T-helper 22 cell (primary cell): ENCODE measurements at places on chromosomes 5 and 9.

DNA sequence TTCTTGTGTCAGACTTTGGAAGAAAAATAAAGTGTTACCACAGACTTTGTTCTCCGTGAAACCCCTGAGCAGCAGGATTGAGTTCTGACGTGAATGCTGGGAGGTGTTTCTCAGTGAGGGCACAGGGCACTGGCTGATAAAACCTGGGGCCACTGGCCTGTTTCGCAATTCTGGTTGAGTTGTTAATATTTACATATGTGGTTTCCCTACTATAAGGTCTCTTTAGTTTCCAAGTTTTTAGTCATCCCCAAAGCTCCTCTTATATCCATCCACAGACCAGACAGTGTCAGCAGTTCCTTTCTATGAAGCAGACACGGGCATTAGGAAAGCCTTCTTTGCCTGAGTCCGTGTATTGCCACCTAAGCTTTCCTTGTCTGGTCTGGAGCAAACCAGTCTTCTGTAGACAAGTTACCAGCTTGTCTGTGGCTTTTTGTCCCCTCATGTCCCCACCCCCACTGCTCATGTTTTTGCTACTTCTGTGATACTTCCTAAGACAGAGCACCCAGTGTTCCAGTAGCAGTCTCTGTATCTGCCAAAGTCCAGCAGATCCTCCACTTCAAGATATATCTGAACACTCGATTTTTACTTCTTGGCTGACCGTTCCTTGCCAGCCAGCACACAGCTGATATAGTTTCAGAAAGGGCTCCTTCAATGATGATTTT lies 42.0 kb downstream of the ACO1 start:
- no peak for DNase-seq

- no peak for DNase-seq
These were observed 828.4 kb downstream of the TLR4 start for GRCh38 chr9:118532592-118532991.

DNA sequence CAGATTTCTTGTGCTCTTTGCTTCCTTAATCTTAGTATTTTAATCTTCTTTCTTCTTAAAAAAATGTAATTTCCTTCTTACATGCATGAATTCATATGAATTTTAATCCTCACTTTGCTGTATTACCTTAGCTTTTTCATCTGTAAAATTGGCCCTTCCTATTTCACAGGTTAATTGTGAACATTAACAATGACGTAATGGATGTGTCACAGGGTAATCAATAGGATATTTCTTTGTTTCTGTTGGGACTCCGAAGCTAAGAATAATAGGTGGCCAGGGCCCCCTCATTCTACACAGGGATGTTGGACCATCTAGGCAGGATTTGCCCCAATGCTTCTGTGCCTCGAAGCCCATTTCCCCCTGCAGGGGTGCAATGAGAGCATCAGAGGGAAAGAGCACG lies 187.4 kb upstream of the NFIB start:
- no peak for DNase-seq

DNA sequence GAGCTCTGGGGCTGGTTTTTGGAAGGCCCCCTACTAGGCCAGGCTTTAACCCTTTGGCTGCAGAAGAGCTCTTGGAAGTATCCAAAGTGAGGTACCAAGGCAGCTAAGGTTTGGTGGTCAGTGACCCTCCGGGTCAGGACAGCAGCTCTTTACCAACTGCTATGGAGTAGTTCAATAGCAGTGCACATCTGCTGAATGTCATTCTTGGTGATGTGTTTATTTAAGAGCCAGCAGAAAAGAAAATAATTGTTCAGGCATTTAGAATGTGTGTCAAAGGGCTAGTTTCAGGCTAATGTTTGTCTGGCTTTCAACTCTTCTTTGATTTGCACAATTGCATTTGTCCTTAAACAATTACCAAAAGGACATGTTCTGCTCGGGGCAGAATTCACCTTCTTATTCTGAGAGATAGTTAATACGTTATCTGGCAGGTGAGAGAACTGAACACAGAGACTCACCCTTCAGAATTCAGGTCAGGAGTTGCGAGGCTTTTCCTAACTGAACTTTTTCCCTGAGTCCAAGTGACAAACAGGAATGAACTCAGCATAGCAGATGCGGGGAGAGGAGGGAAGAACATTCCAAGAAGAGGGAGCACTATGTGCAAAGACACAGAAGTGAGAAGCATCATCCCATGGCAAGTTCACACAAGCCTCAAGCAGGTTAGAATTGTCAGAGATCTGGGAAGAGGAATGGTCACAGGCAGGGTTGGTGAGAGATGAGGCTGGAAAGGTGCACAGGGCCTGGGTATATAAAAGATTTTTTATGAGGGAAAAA lies 556.7 kb upstream of the TLE4 start:
- no peak for DNase-seq

- no peak for DNase-seq
These were observed 5.9 kb downstream of the DBH start for GRCh38 chr9:133641861-133642595.

- DNase-seq = no peak
These were observed 68.7 kb upstream of the GRHPR start for GRCh38 chr9:37353791-37354190.

GRCh38 chr5:95162231-95162992 lies 122.5 kb downstream of the MCTP1 start:
- no peak for DNase-seq

DNA sequence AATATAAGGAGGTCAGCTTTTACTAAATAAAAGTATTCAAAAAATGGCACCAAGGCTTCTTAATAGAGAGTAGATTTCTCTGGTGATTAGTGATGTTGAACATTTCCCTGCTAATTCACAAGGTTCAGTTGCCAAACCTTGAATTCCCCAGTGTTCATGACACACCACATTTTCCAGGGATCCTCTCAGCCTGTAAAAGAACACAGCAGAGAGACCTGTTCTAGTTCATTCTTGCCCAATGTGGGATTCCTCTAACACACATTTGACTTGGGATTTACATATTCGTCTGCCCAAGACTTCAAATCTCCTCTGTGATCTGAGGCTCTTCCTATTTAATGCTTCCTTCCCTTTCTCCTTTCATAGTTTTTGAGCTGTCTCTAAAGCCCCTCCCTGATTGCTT lies 273.2 kb upstream of the CDH9 start:
- no peak for DNase-seq

DNA sequence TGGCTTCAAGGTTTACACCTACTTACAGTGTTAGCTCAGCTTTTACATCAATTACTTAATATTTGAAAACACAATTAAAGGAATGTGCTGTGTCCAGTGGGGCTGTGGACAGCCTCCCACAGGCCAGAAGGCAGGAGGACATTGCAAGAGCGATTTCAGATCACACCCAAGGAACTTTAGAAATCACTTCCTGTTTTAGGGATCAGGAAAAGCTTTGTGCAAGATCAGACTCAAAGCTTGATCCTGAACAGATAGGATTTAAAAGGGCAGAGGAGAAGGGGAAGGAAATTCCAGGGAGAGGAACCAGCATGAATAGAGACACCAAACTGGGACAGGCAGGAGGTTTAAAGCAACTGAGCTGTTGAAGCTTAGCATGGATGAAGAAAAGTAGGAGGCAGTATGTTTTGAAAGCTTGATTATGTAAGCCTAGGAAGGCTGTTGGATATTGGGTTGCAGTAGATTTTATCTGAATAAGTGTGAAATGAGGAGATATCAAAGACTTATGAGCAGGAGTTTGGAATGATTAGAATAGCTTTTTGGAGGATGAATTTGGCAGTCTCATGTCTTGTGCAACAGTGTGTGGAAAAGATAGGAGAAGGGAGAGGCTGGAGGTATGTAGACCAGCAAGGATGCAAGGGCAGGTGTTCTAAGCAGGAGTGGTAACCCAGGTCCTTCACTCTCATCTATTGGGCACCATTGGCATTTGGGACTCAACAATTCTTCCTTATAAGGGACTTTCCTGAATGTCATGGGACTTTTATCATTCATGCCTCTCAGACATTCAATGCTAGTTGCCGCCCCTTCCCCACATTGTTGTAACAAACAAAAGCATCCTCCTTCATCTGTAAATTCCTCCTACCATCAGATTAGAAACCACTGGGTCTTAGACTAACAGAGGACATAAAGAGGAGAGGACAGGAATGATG lies 123.5 kb downstream of the TARS1 start:
- no peak for DNase-seq

GRCh38 chr9:12748016-12748415 lies 26.8 kb upstream of the LURAP1L start:
- DNase-seq = no peak

DNA sequence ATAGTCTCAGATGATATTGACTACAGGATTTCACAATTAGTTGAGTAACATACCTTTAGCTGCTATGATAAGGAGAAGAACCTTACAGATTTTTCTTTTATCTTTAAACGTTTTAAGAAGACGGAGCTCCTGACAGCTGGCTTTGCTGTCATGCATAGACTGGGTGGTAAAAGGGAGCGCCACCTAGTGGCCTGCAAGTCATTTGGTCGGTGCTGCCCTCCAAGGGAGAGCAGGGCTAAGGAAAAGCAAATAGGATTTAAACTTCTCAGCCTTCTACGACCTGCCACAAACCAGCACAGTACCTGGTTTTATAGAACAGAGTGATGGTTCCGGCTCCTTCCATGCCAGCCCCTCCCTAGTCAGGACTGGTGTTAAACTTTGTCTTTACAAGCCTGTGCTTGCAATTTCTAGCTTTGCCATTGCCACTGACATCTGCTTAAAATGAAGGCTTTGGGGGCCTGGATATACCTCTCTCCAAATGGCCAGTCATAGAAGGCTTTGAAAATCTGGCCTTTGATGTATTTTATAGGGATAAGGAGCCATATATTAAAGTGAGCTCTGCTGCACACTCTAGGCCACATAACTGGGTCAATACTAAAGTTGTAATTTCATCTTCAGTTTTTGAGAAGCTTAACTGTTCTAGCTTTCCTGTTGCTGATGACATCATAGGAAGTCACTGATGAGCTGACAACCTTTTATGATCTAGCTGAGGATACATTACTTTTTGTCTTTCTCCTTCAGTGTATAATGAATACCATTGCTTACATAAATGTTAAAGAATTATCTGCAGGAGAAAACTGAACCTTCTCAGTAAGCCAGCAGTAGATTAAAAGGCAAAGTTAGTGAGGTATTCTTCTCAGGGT lies 31.1 kb upstream of the ADAMTSL1 start:
- no peak for DNase-seq

GRCh38 chr9:106947106-106947900 lies 84.3 kb downstream of the ZNF462 start:
- DNase-seq = no peak

GRCh38 chr5:32501071-32502002 lies 56.8 kb upstream of the ZFR start:
- DNase-seq = no peak

- DNase-seq = no peak
These were observed 10.4 kb upstream of the PTGES start for GRCh38 chr9:129762985-129763926.

GRCh38 chr5:130479045-130479804 lies 575.0 kb downstream of the CHSY3 start:
- DNase-seq = no peak

GRCh38 chr5:57850109-57850508 lies 367.5 kb upstream of the ACTBL2 start:
- no peak for DNase-seq
